ENCODE measurements at places on chromosomes 12 and 14. TPM values are rescaled to one million over a fixed set of nuclear protein-coding genes. Genes with fewer than 3 reads are reported as not detected.

Gene TBC1D30
- 2.3 TPM for total RNA-seq

- peaks cover 17% of the 10 kb centered on the region for H3K4me1 ChIP-seq
- peak overlapping the region; percentile 11 for H3K27ac ChIP-seq
- peaks cover 40% of the 10 kb centered on the region for H3K36me3 ChIP-seq
Observed at GRCh38 chr12:49126852-49127763, 4.1 kb downstream of the TUBA1B start.

Gene DLGAP5
- total RNA-seq: 141 TPM

GRCh38 chr14:90782892-90783291 lies 33.3 kb downstream of the TTC7B start:
- H3K4me1 ChIP-seq: no peaks in the 10 kb centered on the region
- no peak overlapping the region for H3K4me3 ChIP-seq
- no peaks in the 10 kb centered on the region for H3K27me3 ChIP-seq
- H3K27ac ChIP-seq: no peak overlapping the region
- DNase-seq: no peak

DNA sequence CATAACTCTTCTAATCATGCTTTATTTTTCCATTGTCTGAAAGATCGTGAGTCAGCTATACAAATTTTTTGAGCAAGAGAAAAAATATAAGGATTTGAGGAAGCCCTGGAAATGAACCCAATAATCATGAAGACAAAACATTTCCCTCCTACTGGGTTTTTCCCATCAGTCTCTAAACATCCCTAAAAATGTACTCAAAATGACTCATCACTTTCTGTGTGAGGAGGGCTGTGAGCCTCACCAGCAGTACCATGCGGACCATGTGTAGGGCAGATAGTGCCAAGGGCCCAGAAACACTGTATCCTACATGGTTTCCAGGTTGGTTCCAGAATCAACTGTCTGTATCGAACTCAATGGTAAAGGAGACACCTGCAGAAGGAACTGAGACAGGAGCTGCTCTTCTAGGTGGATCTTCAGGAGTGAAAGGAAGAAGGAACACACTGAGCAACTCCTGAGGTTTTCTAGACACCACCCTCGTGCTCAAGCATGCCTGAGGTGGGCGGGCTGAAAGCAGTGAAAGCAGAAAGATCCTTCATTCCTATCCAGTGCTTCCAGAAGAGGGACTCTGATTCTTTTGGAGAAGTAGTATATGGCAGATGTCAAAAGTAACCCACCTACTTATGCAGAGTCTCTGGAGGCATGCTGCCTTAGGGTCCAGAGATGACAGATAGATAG lies 48.6 kb upstream of the RHOJ start:
- DNase-seq: no peak
- no peak overlapping the region for H3K27ac ChIP-seq
- no peaks in the 10 kb centered on the region for H3K27me3 ChIP-seq
- no peaks in the 10 kb centered on the region for H3K36me3 ChIP-seq

GRCh38 chr14:36013483-36013882 lies 163.0 kb downstream of the PTCSC3 start:
- DNase-seq: no peak
- peaks cover 3% of the 10 kb centered on the region for H3K27me3 ChIP-seq
- H3K27ac ChIP-seq: no peak overlapping the region
- no peak overlapping the region for H3K4me3 ChIP-seq
- no peaks in the 10 kb centered on the region for H3K36me3 ChIP-seq

DNA sequence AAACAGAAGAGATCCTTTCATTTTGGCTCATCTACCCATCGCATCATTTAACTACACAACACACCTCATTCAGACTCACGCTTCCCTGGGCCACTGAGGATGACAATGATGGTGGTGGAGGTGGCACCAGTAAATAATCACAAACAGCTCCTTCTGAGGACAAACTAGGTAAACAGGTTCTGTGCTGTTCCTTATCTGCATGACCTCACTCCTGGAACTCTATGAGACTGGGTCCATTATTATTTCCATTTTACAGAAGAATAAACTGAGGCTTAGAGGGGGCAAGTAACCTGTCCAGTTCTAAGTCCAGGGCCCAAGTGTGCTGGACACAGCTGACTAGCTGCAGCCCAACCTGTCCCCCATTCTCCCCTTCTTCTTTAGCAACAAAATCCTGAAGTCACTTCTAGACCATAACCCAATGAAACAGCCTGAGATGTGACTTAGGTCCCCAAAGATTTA lies 50.4 kb downstream of the ITPK1 start:
- H3K4me1 ChIP-seq: peaks cover 37% of the 10 kb centered on the region
- no peaks in the 10 kb centered on the region for H3K27me3 ChIP-seq
- H3K4me3 ChIP-seq: no peak overlapping the region
- no peaks in the 10 kb centered on the region for H3K36me3 ChIP-seq
- DNase-seq: no peak
- H3K27ac ChIP-seq: peak overlapping the region; percentile 39

DNA sequence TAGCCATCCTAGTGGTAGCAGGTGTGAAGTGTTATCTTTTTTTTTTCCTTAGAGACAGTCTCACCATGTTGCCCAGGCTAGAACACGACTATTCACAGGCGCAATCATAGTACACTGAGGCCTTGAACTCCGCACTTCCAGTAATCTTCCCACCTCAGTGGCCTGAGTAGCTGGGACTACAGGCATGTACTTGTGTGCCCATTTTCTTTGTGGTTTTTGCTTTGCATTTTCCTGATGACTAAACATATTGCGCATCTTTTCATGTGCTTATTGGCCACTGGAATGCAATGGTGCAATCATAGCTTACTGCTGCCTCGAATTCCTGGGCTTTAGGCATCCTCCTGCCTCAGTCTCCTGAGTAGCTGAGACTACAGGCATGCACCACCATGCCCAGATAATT lies 33.3 kb upstream of the GCH1 start:
- H3K4me3 ChIP-seq: no peak overlapping the region
- no peak for DNase-seq
- H3K27ac ChIP-seq: no peak overlapping the region

Data from WTC11 (cell line).